ENCODE measurements at places on chromosomes 5 and 9.

GRCh38 chr9:3331801-3332200, 194.0 kb downstream of the RFX3 start:
- DNase-seq = no peak

DNA sequence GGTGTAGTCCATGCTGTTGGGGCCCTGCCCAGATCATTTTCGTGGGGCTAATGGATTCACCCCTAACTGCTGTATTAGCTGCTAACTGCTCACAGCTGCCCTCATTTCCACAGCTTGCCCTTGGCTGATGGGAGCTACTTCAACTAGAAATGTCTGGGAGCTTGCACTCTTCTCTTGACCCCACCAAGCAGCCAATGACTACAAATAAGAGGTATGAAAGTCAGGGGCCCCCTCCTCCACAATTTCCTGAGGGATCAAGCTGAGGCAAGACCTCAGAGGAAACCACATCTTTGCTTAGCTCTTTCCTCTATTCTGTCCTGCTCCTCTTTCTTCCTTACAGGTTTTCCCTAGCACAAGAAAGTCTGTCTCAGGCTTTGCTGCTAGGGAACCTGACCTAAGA, 397.5 kb downstream of the MLLT3 start:
- DNase-seq = no peak

DNA sequence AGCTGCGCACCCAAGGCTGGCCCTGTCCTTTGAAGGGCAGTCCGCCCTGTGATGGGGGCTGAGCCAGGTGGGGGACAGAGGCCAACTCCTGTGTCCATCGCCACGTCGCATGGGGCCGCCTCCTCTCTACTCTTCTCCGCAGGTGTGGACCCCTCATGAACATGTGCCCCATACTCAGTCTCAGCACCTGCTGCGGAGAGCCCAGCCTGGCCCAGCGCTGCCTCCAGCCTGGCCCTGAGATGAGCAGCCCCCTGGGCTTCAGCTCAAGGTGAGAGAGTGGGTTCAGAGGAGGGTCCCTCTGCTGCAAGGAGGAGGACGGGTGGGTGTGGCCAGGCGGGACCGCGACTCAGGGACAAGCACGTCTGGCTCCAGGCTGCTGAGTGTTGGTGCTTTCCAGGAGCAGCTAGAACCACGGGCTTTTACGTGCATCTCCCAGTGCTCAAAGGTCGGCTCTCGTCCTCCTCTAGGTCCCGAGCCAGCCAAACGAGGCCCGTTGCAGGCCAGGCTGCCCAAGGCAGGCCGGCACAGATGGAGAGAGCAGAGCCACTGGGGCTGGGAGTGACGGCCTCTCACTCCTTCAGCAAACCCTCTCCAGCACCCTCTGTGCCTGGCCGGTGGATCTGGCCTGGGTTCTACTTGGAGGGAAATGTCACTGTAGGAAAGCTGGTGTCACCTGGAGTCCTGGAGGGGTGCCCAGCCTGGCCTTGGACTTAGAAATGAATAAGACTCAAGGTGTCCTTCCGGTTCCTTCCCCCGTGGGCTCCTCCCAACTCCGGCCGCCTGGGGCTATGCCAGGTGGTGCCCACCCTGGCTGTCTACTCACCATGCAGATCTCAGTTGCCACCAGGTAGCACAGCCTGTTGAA, 48.9 kb upstream of the RNF130 start:
- DNase-seq = no peak

DNA sequence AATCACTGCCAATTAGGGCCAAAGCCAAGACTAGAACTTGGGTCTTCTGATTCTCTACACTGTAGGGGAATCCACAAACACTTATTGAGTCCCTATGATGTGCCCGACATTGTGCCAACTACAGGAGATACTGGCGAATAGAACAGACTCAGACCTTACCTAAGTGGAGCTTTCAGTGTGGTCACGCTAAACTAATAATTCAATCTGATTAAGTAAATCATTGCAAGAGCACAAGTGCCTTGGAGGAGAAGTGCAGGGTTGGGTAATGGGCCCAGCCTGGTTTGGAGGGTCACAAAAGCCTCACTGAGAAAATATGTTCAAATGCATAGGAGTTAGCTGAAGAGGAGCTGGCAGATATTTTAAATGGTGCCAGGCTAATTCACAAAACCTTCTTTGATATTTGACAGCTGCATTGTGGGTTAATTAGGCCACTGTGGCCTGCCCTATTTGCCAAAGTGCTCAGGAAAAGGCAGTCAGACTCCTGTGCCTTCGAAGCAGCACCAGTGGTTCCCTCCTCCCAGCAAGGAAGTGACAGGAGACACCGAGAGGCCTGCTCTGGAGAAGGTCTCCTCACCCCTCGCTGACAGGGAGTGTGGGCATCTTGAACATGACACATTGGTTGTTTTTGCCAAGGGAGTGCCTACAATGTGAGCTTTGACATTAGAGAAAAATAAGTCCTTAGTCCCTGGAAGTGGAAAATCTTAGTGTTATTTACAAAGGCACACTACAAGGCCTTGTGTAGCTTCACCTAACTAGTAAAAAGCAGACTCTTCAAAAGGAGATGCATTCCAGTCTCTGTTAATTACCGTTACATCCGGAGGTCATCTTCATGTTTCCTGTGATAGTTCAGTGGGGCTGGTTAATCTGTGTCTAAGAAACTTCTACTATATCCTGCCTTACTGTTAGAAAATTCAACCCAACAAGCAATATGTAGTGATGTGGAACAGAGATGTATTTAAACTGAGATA, 24.1 kb upstream of the TRAF1 start:
- DNase-seq = no peak

- DNase-seq = no peak
Measured at GRCh38 chr5:133952729-133953567, 15.5 kb downstream of the C5orf15 start.
